Activated CD4-positive, CD25-positive, alpha-beta regulatory T cell (primary cell): ENCODE measurements at places on chromosomes 1 and 21.

DNA sequence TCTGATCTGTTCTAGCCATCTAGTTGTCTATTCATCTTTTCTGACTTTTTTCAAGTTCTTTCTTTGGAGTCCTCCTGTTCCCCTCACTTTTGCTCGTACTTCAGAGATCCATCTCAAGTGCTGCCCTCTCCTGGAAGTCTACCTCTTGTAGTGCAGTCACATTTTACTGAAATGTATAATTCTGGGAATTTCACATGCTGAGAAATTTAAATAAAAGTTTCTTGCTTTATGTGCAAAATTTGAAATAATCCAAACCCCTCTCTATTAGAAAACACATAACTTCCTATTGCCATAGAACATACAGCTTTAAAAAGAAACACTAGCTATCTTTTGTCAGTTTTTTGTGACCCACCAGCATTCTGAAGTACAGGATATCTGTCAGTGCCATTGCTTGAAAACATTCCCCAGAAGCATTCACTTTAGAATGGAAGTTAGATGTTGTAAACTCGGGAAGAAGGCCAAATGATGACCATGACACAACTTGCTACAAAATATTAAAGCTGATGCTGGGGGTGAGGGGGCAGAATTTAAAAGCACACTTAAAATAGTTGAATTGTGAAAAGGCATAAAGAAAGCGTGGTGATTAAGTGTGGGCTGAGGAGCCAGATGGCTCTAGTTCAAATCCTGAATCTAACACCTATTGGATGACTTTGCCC lies 22.0 kb downstream of the RLF start:
- no peak for DNase-seq

DNA sequence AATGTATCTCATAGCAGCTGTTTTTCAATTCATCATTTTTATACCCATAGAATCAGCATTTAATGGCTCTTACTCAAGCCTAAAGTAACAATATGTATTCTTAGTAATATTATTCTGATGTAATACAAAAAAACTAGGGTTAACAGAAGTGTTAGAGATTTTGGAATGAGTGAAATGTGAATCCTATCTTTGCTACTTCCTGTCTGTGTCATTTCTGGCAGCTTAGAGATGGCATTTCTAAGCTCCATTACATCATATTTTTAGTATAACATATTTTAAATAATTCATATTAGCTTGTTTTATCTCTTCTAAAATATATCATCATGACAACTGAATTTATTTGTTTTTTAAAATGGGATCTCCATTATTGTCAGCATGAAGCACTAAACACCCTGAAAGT lies 90.2 kb downstream of the LRRC7 start:
- no peak for DNase-seq

DNA sequence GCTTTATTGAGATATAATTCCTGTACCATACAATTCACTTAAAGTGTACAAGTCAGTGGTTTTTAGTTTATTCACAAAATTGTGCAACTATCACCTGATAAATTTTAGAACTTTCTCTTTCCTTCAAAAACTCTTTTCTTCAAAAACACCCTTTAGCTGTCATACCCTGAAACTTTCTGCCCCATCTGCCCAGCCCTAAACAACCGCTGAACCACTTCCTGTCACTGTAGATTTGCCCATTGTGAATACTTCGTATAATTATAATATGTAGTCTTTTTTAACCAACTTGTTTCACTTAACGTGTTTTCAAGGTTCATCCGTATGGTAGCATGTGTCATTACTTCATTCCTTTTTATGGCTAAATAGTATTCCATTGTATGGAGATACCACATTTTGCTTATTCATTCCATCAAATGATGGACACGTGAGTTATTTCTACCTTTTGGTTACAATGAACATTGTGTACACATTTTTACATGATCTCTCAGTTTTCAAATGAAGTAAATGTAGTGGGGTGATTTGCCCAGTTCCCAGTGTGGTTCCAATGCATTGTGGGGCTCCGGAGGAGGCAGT lies 37.9 kb downstream of the WNT4 start:
- DNase-seq: peak; percentile 11

DNA sequence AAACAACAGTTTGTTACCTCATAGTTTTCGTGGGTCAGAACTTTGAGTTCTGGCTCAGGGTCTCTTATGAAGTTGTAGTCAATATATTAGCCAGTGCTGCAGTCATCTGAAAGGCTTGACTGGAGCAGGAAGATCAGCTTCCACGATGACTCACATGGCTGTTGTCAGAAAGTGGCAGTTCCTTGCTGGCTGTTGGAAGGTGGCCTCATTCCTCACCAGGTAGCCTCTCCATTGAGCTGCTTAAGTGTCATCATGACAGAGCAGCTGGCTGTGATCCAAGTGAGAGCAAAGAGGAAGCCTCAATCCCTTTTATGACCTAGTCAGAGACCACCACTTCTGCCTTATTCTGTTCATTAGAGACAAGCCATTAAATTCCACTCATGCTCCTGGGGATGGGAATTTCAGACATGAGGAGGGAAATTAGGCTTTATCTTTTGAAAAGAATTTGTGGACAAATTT lies 5.6 kb downstream of the OSBPL9 start:
- no peak for DNase-seq

DNA sequence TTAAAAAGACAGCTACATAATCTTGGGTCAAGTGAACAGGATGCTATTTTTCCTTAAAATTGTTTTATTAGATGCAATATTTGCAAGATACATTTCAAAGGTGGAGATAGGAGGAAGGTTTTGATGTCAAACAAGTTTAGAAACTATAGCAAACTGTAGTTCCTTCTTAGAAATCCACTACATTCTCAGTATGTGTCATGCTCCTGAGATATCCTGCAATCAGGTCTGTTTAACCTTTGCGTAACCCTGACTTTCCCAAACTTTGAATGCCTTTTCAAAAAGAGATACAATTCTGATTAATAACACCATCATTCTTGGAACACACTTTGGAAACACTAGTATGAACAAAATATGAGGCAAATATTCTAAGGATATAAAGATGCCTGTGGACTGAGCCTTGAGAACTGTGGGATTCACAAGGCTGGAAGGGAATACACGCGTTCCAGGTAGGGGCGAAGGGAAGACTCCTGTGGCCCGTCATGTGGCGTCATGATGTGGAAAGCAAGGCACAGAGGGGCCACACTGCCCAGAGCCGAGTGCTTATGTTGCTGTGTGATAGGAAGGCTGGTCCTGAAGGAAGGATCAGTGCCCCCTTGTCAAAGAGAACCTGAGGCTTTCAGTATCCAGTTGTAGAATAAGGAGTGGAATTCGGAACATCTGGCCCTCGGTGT lies 19.6 kb upstream of the TARBP1 start:
- no peak for DNase-seq

- DNase-seq: no peak
Observed at GRCh38 chr21:15567191-15567590, 162.6 kb upstream of the USP25 start.

DNA sequence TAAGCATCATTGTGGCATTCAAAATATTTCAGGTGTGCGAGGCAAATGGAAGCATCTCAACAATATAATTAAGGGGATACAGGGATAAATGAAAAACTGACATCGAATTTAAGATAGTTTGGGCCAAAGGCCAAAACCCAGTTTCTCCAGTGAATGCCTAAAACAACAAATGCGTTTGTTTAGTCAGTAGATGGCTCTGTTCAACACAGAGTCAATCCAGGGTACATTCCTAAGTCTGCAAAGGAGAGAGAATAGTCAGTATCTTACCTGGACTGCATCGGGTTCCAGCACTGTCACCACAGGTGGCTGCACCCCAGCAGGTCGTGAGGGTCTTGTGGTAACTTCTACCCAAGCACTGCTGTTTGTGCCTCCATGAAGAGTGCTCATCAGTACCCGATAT lies 321.1 kb downstream of the KCTD3 start:
- no peak for DNase-seq

GRCh38 chr1:50422946-50423669 lies at the start of gene DMRTA2:
TSS of gene DMRTA2 (minus strand) at chr1:50423443. CDS start at chr1:50421536, 1,907 bp downstream.
- no peak for DNase-seq

DNA sequence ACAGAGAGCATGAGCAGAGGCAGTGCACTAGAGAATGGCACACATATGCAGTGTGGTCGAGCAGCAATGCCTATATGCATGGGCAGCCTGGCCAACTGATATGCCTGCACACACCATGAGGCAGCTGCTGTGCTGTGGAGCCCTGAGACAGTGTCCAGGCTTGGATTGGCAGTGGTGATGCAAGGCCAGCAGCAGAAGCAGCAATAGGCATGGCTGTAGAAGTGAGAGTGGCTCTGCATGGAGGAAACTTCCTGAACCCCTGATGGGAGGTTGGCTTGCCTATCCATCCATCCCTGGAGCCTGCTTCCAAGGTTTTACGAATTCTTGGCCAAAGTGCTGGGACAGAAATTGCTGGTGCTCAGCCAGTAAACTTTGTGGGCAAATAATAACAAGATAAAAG lies 89.7 kb downstream of the DIRAS3 start:
- DNase-seq: no peak

- no peak for DNase-seq
Observed at GRCh38 chr1:242412921-242413320, 111.6 kb downstream of the PLD5 start.

DNA sequence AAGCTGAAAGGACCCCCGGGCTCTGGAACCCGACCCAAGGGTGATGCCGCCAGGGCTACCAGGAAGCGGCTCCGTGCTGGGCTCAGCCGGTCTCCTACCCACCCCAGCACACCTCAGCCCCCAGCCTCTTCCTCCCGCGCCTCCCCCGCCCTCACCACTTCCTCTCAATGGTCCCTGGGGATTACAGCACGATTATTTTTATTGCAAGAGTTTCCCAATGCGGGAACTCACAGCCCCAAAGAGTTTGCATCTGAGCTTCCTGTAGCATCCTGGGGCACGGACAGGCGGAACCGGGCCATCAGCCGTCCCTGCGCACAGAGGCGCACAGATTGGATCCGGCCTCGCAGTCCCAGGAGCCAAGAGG lies 8.7 kb upstream of the SLX9 start:
- DNase-seq: no peak

DNA sequence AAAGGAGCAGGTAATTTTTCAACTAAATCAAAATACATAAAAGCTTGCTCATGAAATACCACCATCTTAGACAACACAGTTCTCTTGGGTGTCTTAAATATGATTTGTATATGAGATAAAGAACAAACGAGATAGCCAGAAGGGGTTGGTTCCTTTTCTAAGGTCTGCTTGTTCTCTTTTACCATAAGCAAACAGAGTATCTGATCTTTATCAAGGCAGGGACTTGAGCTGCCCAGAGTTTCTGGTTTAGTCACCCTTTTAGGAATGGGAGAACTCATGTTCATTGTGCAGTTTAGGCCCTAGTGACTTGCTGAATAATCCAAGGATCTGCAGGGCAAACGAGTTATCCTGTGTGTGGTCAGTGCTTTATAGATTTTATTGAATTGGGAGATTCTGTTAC lies 3.0 kb upstream of the SUCO start:
- no peak for DNase-seq

DNA sequence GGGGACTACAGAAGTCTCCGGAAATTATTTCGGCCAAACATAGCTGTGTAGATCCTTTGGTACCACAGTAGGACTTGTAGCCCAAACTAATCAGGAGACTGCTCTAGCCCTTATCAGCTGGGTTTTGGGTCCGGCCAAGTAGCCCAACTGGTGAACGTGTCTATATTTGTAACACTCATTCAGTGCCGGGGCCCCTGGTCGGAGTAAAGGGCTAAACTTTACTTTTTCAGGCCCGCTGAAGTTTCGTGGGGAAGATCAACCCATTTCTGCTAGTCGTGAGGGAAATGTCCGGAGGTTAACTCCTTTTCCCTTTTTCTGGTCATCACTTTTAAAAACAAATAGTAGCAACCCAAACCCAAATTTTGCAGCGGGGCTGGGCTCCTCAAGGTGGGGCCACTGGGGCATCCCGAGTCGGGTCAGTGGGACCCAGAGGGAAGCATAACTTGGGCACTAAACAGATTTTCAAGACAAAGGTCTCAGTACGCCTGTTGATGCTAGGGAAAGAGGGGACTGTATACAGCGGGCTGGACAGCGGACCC lies 1.7 kb downstream of the LHX9 start:
- no peak for DNase-seq

DNA sequence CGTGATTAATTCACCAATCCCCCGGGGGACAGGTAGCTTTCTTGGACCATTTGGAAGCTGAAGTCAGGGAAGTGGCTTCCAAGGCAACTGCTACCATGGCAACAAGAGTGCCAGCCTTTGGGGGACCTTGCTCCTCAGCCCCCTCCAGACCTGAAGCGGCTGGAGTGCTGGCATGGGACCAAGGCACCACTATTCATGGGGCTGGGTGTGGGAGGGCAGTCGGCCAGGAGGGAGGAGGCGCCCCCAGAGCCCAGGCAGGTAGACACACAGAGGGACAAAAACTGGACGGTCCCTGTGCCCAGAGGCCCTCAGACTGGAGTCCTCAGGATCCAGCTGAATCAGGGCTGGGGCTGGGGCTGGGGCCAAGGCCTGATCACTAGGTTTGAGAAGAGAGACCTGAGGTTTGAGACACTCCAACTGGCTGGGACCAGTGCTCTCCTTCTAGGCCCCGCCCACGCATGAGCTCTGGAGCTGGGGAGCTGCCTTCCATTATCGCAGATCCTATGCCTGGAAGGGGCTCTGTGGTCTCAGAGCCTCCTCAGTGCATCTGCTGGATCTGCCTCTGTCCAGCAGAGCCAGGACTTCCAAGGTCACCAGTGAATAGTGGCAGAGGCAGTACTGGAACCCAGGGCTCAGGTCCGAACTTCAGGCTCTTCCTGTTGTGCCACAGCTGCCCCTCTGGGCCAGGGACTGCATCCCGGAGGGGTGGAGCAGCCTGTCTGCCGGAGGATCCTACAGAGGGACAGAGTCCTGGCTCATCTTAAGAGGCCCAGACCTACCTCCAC lies 3.3 kb upstream of the KNCN start:
- DNase-seq: no peak

- DNase-seq: no peak
Observed at GRCh38 chr1:70084314-70084915, 121.0 kb downstream of the LRRC40 start.

- DNase-seq: no peak
Observed at GRCh38 chr1:23215751-23216449, 1.4 kb downstream of the HTR1D start.

DNA sequence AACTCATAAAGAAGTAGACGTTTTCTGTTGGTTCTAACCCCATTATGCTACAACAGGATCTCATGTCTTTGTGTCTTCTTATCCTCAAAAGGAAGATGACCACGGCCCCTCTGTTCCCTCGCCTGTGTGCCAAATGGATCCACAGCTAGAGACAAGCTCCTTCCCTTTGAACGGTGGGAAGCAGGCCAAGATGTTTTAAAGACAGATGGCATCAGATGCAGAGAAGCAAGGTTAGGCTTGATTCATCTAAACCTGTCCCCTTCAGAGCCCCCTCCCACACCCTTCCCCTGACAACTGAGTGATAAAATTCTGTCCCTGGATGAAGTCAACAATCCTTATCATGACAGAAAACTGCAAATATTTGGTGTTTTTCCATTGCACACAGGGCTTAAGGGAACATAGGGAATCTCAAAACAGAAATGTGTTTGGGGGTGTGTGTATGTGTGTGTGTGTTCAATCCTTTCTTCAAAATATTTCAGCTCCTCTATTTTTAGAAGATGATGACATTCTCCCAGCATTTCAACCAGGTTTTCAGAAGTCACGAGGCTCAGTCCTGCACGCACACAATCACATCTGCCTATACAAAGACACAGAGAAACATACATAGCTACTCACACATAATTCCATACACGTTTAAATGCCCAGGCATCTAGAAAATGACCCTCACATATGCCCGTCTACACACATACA lies 27.8 kb upstream of the FMOD start:
- no peak for DNase-seq
